NCI-H2171 (cell line): ENCODE measurements at places on chromosomes 3 and 15.

DNA sequence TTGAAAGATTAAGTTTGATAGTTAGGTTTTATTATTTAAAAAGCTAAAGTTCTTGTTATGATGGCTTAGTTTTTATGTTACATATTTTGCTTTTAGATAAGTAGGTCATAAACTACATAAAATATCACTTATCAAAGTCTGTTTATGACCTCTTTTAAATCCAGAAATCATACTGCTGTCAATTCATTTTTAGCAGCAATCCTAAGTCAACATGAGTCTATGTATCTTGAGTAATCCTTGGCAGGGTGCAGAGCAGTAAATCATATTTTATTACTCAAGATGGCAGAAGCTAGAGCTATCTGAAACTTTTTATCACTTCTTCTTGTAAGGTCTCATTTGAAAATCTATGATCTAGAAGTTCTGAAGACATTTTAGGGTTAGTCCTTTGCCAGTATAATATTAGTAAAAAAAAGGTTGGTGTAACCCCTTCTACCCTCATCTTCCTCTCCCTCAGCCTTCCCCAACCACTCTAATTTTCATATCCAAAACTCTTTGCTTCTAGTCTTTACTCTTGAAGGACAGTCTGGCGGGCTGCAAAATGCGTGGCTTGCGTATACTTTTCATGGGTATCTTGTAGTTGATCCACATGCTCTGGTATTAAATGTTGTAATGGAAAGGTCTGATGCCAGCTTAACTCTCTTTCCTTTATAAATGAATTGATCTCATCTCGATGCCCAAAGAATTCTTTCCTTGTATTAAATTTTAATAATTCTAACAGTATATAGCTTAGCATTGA, 134.0 kb upstream of the THRB start:
- no peak for DNase-seq

- no peak for DNase-seq
These were observed 212.5 kb upstream of the UBE2E1 start for GRCh38 chr3:23592961-23593931.

GRCh38 chr15:39784638-39785037, 2.0 kb upstream of the FSIP1 start:
- DNase-seq: no peak

GRCh38 chr3:143000528-143000927, 842 bp upstream of the U2SURP start:
- no peak for DNase-seq

- no peak for DNase-seq
These were observed 93.1 kb upstream of the RPL32 start for GRCh38 chr3:12934431-12934830.

DNA sequence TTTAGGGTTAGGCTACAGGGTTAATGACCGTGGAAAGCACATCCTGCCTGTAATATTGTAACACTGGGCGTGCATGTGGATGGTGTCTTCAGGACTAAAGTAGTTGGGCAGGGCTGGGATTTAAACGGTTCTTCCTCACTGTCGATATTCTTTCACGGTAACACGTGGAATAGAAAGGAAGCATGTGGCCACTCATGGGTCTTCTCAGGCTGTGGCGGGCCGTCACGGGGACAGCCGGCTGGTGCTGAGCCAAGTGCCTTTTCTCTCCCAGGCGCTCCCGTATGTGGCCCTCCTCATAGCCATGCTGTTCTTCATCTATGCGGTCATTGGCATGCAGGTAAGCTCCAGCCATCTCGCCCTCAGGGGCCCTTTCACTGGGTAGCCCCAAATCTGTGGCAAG, 73.7 kb downstream of the CHDH start:
- no peak for DNase-seq

GRCh38 chr15:27669641-27670040, 429.5 kb downstream of the OCA2 start:
- no peak for DNase-seq

DNA sequence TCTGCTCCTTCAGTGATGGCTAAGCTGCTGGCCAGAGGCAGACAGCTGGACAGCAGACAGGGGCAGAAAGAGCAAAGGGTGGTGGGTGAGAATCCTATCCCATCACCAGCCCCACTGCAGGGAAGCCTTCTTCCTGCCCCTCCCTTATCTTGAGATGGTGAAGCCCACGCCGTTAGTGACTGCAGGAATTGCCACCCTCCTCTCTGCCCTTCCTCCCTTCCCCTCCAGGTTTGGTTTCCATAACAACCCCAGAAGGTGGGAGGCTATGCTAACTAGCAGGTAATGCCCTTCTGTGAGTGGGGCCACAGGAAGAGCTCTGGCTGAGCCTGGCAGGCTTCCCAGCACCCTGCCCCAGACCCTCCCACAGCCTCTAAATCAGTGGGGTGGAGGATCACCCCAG, 32.8 kb downstream of the SCN5A start:
- no peak for DNase-seq

DNA sequence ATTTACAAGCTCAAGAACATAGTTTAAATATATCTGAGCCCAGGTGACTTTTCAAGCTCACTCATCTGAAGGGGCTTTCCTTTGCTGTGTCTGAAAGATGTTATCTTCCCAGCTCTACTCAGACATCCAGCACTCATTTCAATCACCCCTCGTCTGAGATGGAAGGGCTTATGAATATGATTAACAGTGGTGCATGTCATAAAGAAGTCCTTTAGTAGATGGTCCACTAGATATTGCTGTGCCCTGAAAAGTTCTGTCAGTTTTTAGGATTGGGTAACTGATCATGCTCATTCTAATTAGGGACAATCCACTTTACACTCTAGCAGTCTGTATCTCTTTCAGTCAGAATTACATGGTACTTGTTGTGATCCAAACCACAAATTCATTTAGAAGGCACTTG, 28.3 kb downstream of the RETNLB start:
- no peak for DNase-seq

GRCh38 chr3:105877336-105877910, 8.6 kb upstream of the CBLB start:
- no peak for DNase-seq

DNA sequence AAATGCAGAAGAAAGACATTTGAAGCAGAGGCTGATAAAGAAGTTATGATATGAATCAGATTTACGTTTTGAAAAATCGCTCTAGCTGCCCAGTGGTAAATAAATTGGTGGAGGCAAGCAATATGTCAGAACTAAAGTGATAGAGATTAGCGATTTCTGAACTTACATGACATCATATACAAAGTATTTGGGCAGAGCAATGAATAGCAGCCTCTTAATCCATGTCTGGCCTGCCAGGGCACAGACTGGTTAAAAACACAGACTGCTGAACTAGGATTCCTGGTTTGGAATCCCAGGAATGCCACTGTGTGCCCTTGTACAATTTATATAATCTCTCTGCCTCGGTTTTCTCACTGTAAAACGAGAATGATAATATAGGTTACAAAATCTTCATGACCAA, 243.1 kb upstream of the SETMAR start:
- no peak for DNase-seq

DNA sequence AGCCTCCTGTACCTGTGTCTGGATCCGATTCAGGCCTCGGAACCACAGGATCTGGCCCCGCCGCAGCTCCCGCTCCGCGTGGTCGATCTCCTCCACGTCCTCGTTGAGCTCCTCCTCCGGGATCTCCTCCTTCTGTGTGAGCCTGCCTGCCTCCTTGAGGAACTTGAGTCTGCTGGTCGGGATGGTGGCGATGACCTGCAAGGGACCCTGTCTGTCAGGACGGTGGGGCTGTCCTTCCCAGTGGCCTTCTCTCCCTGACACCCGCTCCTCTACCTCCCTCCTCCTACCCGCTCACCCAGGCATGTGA, 17.2 kb upstream of the SEC13 start:
- DNase-seq: no peak

- DNase-seq: peak; percentile 64
These were observed 617.2 kb upstream of the UBE2E2 start for GRCh38 chr3:22585911-22586310.

DNA sequence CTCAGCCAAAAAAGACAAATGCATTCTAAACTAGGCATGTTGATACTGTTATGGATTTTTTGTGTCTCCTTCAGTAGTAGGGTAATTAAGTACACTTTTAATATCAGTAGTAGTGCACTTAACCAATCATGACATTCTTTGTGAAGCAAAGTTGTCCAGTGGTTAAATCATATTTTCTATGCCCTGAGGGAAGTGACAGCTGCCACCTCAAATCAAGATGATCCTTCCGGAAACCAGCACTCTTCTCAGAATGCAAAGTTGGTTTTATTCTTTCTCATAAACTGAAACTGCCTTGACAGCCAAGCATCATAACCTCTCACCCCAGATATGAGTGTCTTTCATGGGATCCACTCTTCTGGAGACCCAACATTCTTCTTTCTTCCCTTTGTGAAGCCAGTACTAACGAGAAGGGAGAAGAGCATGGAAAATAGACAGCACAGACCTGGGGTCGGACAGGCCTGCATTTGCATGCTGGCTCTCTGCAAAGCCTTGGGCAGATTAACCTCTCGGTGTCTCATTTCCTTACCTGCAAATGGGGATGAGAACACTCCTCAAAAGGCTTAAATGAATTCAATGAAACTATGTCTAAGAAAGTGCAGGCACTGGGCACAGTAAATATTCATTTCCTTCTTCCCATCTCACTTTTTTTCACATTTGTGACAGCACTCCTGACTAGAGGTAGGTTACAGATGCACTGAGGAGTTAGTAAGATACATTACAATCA, 13.2 kb downstream of the AAGAB start:
- DNase-seq: no peak

GRCh38 chr3:32450992-32451659, 51.5 kb downstream of the CMTM6 start:
- DNase-seq: no peak

GRCh38 chr3:34073961-34074360, 275.5 kb downstream of the PDCD6IP start:
- no peak for DNase-seq

- no peak for DNase-seq
These were observed 28.0 kb downstream of the SENP7 start for GRCh38 chr3:101484805-101485620.

GRCh38 chr15:52804526-52805081, 14.5 kb upstream of the ONECUT1 start:
- no peak for DNase-seq

DNA sequence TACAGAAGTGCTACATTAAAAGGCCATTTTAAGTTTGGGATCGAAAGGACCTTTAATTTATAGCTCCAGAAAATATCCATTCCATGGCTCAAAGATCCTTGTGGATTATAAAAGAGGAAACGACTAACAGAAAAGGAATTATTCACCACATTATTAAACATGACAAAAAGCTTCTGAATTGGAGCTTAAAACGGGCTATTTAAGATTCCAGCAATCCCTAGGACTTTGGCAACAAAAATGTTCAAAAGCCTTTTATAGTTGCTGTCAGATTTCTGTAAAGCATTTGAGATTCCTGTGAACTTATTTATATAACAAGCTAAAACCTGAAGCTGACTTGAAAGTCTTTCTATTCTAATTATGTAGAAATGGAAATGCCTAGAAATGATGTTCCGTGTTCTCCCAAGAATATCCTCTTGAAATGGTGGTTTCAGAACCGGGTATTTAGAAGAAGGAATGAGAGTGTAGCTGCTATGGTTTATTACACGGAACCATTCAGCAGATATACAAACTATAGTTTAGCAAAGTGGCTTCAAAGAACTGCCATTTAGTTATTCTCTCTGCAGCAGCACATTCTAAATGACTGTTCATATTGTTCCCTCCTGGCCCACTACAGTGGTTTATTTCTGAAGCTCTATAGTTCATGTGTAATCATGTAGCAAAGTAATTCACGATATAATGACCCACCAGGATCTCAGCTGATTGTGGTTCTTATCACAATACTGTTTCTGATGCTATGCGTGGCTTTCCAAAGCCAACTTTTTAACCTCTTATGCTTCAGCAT, 961.7 kb downstream of the FHIT start:
- no peak for DNase-seq

GRCh38 chr3:128727059-128727458, 1.1 kb downstream of the RAB7A start:
- DNase-seq: no peak
